ENCODE measurements at places on chromosomes 13 and 19.

DNA sequence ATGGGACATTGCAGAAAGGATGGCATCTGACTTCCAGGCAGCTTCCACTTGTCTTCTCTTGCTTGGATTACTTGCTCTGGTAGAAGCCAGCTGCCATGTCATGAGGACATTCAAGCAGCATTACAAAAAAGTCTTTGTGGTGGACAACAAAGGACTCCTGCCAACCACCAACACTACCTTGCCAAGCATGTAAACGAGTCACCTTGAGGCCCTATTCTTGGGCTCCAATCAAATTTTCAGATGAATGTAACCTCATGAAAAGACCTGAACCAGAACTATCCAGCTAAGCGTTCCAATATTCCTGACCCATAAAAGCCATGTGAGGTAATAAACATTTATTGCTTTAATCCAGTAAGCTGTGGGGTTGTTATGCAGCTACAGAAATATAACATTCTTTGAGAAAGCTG lies 12.5 kb downstream of the PROSER1 start:
- DNase-seq = no peak

- DNase-seq = no peak
Measured at GRCh38 chr19:51311351-51312257, at the start of gene IGLON5. TSS of gene IGLON5 (plus strand) at chr19:51311644. CDS start at chr19:51311848, 204 bp downstream.

DNA sequence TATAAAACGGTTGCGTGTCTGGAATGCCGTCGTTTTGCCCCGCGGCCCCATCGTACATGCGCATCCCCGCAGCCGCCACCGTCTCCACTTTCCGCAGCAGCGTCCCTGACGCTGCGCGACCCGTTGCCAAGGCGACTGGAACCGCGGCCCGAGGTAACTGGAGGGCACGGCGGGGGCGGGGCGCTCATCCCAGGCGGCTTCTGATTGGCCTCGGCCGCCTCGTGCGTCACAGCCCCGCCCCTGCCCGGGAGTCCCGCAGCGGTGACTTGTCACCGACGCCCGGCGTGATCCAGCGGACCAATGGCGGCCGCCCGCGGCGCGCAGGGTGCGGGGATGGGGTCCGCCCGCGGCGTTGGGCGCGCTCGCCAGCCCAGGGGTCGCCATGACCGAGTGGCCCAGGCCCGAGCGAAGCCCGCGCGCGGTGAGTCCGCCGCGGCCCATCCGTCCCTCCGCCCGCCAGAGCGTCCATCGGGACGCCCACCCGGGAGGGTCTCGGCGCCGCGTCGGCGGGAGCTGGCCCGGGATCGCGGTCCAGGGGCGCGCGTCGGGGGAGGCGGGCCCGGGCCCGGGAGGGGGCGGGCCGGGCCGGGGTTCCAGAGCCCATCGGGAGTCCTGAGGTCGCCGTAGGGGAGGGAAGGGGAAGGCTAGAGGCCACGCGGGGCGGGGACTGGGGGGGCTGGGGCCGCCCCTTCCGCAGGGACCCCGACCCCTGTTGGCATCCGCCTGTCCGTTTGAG lies at the start of gene ZSCAN1:
ZSCAN1 (plus strand) TSS at position 285 of the 736 bp plus-strand sequence. CDS start 3,812 bp downstream, outside the sequence.
- DNase-seq = no peak

GRCh38 chr19:46866407-46867136 lies 5.8 kb downstream of the ARHGAP35 start:
- no peak for DNase-seq

DNA sequence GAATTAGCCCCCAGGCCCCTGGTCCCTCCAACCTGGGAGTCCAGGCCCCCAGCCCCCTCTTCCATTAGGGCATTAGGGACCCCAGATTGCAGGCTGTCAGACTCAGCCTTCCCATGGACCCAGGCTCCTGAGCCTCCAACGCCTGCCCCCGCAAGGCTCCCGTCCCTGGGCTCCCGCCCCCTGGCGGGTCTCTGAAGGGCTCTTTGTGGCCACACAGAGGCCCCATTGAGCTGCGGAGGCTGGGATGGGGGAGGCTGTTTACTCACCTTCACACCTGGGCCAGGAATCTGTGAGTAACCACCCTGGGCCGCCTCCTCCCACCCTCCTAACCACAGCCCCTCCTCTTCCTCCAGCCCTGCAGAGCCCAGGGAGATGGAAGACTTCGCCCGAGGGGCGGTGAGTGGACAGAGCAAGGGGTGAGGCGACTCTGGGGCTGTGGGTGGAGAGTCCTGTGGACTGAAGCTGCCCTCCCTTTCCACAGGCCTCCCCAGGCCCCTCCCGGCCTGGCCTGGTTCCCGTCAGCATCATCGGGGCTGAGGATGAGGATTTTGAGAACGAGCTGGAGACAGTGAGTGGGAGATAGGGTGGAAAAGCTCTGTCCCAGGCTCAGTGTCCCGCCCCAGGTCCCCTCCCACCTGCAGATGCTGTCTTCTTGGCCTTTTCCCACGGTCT lies 4.9 kb downstream of the ARHGEF1 start:
- peak; percentile 73 for DNase-seq

DNA sequence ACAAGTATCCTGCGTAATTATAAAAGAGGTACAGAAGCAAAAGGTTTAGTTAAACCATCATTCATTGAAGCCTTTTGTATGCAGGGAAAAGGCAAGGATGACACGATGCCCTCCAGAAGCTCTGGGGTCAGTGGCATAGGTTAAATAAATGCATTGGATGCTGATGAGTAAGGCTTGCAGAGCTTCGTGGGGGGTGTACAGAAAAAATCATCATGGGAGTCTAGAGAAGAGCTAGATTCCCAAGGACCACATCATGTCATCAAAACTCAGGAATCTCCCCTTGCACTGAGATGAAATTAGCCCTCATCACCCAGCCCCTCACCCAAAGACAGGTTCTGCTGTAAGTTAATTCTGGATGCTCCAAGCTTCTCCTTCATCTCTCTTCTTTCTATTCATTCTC lies 8.3 kb downstream of the FPR1 start:
- no peak for DNase-seq

DNA sequence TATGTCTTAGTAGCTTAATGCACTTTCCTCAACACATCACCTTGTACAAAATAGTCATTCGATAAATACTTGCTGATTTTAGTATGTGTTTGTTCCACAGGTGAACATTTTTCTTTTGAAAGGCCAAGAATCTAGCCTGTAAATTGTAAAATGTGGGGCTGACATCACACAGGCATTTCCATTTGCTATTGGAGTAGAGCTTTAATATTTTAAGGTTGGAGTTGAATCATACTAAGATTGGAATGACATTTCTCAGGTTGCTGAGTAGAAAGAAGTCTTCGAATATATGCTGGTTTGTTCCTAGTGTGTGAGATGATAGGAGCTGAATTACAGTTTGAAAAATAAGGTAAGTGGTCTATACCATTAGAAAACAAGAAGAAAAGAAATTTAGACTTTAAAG lies 112.3 kb upstream of the FRY start:
- DNase-seq = no peak

GRCh38 chr13:24651718-24652345 lies 28.4 kb upstream of the ATP12A start:
- no peak for DNase-seq

GRCh38 chr13:99045396-99045795 lies 67.5 kb upstream of the DOCK9 start:
- DNase-seq = no peak

GRCh38 chr13:79423801-79424642 lies 18.0 kb upstream of the RBM26 start:
- DNase-seq = peak; percentile 34

- DNase-seq = no peak
Measured at GRCh38 chr19:6061376-6062130, 48.7 kb downstream of the RFX2 start.

DNA sequence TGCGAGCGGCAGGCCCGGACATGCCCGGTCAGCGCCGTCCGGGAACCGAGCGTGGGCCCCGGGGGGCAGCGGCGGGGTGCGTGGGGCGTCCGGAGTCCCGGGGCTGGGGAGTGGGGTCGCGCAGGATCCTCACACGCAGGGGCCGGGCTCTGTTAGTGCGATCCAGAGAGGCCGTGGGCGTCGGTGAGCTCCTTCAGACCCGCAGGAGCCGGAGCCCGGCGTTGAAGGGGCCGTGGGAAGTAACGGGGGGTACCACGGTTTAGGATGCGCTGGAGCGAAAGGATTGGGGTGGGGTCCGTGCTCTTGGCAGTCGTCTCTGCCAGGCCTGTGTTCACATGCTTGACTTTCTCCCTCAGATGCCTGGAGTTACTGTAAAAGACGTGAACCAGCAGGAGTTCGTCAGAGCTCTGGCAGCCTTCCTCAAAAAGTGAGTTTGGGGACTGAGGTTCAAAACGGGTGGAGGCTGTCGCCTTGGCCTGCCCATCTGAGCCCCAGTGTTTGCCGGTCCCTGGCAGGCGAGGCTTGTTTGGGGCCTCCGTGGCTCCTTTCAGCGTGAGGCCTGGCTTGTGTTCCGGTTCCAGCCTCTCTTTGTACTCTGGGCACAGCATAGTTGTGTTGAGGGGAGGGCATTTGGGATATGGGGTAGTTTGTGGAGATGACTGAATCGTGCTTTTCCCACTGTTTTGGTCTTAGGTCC lies 512 bp downstream of the RPS19 start:
- no peak for DNase-seq

- no peak for DNase-seq
Measured at GRCh38 chr13:96710166-96710862, 284.0 kb downstream of the OXGR1 start.

DNA sequence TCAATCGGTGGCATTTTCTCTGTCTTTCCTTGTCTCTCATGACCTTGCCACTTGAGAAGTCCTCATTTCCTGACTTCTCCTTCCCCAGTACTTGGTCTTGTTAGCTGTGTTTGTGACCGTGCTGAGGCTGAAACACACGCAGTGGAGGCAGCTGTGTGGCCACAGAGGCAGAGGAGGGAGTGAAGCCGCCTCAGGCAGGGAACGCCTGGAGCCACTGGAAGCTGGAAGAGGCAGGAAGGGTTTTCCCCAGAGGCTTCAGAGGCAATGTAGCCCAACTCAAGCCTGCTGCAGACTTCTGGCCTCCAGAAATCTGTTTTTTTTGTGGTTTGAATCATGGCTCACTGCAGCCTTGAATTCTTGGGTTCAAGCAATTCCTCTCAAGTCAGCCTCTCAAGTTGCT lies 29.2 kb upstream of the ARGLU1 start:
- no peak for DNase-seq
